ENCODE measurements at places on chromosomes 5 and 9.
A peak's percentile ranks its signal among the peaks of the same experiment; 100 is the strongest.

DNA sequence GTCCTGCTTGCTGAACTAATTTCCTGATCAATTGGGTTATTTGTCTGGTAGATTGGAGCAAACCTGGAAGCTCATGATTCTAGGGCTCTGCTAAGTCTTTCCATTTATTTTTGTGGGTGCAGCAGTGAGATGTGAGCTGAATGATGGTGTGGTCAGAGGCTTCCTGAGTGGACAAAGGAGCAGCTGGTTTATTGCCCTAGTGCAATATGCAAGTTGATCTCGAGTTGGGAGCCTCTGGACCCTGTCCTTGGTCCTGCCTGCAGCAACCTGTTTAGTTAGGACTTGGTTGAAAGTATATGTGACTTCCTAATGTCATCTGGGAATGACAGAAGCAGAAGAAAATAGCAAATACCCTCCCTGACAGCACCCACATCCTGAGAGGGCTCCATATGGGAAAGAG is 4.2 kb upstream of the UNC5A start:
- DNase-seq = no peak

DNA sequence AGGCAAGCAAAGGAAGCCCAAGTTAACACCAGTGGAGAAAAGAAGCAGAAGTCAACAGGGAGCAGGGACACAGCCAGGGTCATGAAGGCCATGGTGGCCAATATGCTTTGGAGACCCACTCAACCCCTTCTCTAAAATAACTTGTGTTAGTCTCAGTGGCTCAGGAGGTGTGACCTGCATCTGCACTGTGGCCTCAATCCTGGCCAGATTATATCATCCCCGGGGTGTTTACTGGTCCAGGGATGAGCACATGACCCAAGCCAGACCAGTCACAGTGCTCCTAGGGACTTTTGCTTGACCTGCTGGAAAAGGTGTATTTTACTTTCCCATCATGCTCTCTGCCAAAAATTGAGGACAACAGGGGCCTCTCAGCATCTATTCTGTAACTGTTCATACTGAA is 105.2 kb downstream of the DPYSL3 start:
- DNase-seq = no peak

GRCh38 chr5:135130261-135131215 is 96.5 kb upstream of the PITX1 start:
- DNase-seq = no peak

- peak; percentile 71 for DNase-seq
Measured at GRCh38 chr9:708182-708550, 133.3 kb upstream of the DMRT1 start.

GRCh38 chr9:134641990-134642384 is 384 bp downstream of the COL5A1 start:
- no peak for DNase-seq

DNA sequence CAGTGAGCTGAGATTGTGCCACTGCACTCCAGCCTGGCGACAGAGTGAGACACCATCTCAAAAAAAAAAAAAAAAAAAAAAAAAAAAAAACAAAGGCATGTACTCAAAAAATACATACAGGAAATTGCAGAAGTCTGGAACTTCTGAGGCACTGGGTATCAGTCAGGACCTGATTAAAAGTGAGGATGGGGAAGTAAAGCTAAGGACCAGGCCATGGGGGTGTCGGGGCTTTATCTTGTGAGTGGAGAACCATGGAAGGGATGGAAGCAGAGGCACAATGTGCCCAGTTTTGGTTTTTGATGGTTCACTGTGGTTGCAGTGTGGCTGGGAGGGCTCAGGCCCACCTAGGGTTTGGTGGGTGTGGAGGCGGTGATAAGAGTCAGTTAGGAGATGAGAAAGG is 212.7 kb upstream of the PIK3R1 start:
- peak; percentile 7 for DNase-seq

GRCh38 chr9:103530934-103531333 is 535.8 kb downstream of the CYLC2 start:
- DNase-seq = no peak

Measured in hematopoietic multipotent progenitor cell treated with erythropoietin and hydrocortisone succinate and interleukin-3 and kit ligand, for 8 days (in vitro differentiated cells).